ENCODE measurements at places on chromosomes 7 and 10.

DNA sequence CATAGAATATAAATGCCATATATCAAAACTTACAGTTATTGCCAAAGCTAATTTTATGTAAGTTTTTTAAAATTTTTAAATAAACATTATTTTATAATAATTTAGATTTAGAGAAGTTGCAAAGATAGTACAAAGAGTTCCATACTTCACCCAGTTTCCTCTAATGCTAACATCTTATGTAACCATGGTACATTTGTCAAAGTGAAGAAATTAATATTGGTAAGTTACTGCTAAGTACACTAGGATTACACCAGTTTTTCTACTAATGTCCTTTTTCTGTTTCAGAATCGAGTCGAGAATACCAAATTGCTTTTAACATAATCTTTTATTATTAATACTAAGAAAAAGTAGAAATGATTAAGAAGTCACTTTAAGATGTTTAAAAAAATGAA, 29.2 kb downstream of the CSGALNACT2 start:
- DNase-seq, result no peak

GRCh38 chr7:120729245-120729644, 128.7 kb downstream of the TSPAN12 start:
- no peak for DNase-seq

GRCh38 chr7:100600730-100601038, 1.5 kb upstream of the PCOLCE start:
- no peak for DNase-seq

GRCh38 chr7:2104107-2104710, 128.5 kb downstream of the MAD1L1 start:
- DNase-seq, result peak; percentile 98

DNA sequence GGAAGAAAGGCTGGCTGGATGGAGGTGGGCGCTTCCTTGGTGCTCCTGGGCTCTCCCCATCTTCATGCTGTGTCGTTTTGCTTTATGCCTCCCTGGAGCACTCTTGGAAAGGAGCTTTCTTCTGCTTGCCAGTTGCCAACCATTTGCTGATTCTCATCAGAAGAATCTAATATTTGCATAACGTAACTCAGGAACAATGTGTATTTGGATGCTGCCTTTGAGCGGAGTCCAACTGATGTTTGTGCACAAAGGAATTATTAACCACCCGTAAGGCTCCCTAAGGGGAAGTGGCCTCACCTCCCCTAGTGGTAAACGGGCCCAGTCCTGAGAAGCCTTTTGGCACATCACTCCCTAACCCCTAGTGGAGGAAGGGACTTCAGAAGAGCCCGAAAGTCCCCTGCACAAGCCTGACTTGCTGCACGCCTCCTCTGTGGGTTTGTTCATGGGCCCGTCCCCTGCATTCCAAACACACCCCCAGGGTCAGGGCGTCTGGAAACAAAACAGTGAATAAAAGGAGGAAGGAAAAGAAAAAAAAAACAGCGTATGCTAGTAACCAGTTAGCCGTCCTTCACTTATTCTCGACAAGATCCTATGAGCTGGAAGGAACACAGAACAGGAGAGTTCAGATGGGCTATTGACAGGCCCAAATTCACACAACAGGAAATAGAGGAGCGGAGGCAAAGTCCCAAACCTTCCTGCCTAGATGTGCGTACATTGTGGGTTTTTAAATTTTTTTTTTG, 602.2 kb downstream of the LRMDA start:
- peak; percentile 23 for DNase-seq

GRCh38 chr7:115300231-115300870, 378.5 kb downstream of the MDFIC start:
- DNase-seq, result peak; percentile 22

Data from AG08396 (cell line).